ENCODE measurements at places on chromosomes 13 and 19.

- DNase-seq = no peak
Measured at GRCh38 chr19:42452590-42452989, 9.8 kb upstream of the CXCL17 start.

GRCh38 chr19:45154064-45154827 lies 6.5 kb downstream of the NKPD1 start:
- DNase-seq = peak; percentile 15

DNA sequence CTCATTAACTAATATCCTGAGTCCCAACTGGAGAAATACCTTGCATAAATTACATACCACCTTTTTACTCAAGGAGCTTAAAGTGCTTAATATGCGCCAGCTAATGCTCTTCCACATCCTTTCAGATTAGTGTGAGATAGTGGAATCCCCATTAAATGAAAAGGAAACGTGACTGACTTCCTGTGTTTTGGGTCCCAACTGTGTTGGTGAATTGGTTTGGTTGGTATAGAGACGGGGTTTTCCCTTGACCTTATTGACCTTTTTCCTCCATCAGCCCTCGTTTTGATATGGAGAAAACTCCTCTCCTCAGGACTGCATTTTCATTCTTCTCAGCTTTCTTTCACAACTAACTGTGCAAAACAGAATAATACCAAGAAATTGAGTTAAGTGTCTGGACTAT lies 163.5 kb downstream of the PAN3 start:
- DNase-seq = no peak

GRCh38 chr13:43196750-43197370 lies 173.5 kb downstream of the DNAJC15 start:
- no peak for DNase-seq

GRCh38 chr13:37869756-37870488 lies at the start of gene TRPC4:
Gene TRPC4, minus strand, starts transcription at chr13:37869772. Its CDS starts 86,439 bp downstream, at chr13:37783333.
- DNase-seq = no peak

- DNase-seq = no peak
Measured at GRCh38 chr19:15498910-15499309, 9.4 kb upstream of the CYP4F22 start.

DNA sequence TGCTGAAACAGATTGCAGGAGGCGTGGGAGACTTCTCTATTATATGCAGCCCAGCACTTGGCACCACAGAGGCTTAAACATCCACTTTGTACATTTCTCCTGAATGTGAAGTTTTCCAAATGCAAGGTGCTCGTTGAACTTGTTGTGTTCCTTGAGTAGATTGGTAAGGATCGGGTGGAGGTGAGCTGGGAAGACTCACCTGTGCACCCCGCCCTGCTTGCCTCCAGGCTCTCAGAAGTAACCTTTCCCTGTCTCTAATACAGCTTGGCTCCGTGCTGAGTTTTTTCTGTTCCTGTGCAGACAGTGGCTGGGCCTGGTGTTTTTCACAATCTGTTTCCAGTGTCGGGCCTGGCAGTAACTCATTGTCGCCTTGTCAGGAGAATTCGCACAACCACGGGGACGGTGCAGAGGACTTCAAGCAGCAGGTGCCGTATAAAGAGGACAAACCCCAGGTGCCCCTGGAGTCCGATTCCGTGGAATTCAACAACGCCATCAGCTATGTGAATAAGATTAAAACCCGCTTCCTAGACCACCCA lies 12.3 kb downstream of the SIN3B start:
- DNase-seq = no peak

DNA sequence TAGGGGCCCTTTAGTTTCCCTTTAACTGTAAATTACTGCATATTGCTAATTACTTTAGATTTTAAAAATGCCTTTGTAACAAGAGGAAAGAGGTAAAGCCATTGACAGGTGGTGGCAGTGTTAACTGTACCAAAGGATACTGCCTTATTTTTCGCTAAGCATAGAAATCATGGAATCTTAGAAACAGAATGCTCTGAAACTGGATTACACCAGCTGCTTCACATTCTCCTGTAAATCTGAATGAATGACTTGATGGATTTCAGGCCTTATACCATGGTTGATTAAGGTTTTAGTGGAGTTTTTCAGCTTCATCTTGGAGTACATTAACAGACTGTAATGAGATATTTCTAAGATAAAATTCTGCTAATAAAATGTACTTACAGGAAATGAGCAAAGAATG lies 25.2 kb downstream of the MICU2 start:
- no peak for DNase-seq

GRCh38 chr19:49593233-49594113 lies 2.5 kb downstream of the PRR12 start:
- peak; percentile 92 for DNase-seq

DNA sequence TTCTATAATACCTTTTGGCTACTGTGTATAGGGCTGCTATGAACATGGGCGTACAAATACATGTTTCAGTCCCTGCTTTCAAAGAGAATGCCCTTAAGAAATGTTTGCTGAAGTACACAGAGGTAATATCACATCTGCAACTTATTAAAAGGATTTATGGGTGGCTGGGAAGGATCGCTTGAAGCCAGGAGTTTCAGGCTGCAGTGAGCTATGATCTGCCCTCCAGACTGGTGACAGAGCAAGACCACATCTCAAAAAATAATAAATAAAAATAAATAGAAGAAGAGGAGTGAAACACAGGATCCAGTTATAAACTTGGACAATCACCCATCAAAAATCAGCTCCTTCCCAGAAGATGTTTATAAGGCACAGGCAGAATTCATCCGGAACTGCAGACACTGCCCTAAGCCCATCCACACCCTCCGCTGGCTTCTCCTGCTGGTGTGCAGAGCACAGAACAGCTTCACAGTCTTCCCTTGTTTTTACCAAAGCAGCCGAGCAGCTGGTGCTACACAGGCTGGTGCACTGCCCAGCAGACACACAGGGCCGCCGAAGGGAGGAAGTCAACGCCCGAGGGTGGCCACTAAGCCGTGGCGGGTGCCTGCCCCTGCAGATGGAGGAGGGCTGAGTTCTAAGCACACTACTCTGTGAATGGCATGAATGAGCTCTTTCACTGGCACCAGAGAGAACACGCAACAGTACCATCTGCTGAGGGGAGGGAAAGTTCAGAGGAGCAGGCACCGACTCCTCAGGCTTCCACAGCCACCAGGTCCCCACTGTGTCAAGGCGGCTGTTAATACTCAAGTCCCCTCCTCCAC lies 44.0 kb downstream of the BRD4 start:
- no peak for DNase-seq

GRCh38 chr19:18274781-18275356 lies 617 bp upstream of the IQCN start:
- no peak for DNase-seq

GRCh38 chr13:46745062-46745461 lies 51.9 kb downstream of the ESD start:
- DNase-seq = no peak

GRCh38 chr19:32576790-32577189 lies 4.2 kb upstream of the PDCD5 start:
- no peak for DNase-seq

DNA sequence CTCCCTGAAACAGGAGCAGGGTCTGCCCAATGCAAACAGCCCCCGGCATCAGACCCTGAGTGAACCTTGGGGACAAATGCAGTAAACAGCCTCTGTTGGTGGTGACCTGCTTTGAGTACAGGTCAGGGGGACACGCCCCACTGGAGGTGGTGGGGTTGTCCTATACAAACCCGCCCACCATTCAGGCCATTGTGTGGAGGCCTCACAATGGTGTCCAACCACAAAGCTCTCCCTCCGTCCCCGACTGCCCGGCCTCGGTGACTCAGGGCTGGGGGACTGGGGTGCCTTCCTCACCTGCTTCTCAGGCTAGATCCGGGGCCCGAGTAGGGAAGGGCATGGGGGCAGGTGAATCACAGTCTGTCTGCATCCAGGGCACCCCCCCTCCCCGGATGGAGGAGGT lies 1.5 kb downstream of the MUC16 start:
- no peak for DNase-seq

DNA sequence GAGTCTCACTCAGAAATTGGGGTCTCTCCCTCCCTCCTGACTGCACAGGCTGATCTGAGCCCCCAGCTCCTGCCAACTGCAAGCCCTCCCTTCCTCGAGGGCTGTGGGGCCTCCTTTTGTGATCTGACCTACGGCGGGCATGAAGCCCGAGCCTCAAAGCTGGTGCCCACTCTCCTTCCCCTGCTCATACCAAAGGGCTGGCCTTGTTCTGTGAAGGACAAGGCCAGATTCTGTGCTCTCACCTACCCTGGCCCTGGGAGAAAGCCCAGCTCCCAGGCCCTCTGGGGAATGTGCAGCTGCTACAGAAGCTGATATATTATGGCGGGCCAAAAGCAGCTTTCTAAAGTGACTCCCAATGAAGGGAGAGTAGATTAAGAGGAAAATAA lies 9.0 kb upstream of the ECH1 start:
- DNase-seq = no peak

GRCh38 chr13:96033220-96034015 lies 19.8 kb downstream of the UGGT2 start:
- DNase-seq = no peak

DNA sequence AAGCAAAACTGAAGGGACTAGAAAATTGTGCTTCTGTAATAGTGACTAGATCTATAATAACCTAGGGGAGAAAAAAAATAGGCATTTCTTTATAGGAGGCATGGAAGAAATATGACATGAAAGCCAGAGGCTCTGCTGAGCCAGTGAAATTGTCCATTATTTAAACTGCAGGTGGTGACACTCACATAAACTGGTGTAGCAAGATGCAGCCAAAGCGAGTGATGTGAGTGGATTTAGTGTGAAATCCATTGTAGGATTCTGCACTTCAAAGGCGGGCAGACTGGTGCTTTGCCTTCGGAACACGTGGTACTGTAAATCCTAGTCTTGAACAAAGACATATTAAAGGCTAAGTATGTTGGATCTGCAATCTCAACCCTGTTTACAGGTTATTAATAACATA lies 361.9 kb downstream of the TBC1D4 start:
- no peak for DNase-seq

- no peak for DNase-seq
Measured at GRCh38 chr13:113842336-113843062, 21.4 kb downstream of the GAS6 start.
